Colonic mucosa (tissue), 4 donors: ENCODE measurements at places on chromosomes 3 and 15. TPM values are rescaled to one million over a fixed set of nuclear protein-coding genes. Genes with fewer than 3 reads are reported as not detected.

PPP1R2 gene
- total RNA-seq, result 37.4 TPM

ALDH1A2 gene
- 1.9 TPM for total RNA-seq

ROPN1 gene
- total RNA-seq, result 1.1 TPM

MYLK gene
- total RNA-seq, result 58.8 TPM

SLC26A6 gene
- 112 TPM for total RNA-seq

GRCh38 chr3:170997961-170998913 is 28.3 kb downstream of the SLC2A2 start:
- no peaks in the 10 kb centered on the region for H3K36me3 ChIP-seq
- DNase-seq, result peak; percentile 60

DNA sequence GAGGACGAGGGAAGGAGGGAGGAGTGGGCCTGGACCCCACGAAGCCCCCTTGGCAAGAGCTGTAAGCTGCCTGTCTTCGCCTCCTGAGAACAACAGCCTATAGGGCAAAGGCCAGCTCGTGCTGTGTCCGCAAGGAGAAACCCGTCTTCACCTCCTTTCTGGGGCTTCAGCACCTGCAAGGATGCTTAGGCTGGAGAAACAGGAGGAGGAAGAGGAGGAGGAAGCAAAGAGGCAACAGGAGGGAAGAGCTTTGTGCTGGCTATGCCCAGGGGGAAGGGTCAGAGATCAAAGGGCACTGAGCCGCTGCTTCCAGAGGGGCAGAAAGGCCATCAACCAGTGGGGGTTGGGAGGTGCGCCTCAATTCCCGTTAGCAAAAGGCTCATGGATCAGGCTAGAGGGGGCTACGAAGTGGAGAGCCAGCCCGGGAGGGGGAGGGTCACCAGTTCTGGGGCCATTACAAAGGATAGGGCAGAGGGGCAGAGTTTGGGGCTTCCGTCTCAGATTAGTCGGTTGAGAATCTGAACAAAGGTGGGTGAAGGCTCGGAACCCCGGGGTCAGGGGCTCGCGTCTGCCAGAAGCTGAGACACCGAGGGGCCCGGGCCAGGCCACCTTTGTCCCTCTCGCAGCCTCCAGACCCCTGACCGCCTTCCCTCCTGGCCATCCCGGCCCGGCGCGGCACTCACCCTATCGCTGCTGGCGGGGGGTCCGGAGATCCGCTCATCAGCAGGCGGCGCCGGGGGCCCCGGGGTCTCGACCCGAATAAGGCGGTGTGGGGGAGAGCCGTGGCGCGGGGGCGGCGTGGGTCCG is 792 bp downstream of the SHF start:
- peak overlapping the region; percentile 50 for H3K4me3 ChIP-seq
- DNase-seq, result peak; percentile 45
- peak overlapping the region; percentile 32 for H3K27ac ChIP-seq
- no peaks in the 10 kb centered on the region for H3K4me1 ChIP-seq

- no peaks in the 10 kb centered on the region for H3K4me1 ChIP-seq
- no peak overlapping the region for H3K4me3 ChIP-seq
- H3K27ac ChIP-seq, result no peak overlapping the region
- no peak for DNase-seq
Measured at GRCh38 chr3:59262076-59262498, 212.3 kb upstream of the CFAP20DC start.

- H3K27ac ChIP-seq, result no peak overlapping the region
- DNase-seq, result no peak
- H3K4me3 ChIP-seq, result no peak overlapping the region
- H3K36me3 ChIP-seq, result no peaks in the 10 kb centered on the region
- H3K27me3 ChIP-seq, result no peaks in the 10 kb centered on the region
- no peaks in the 10 kb centered on the region for H3K4me1 ChIP-seq
Measured at GRCh38 chr3:71511446-71511845, 72.1 kb downstream of the FOXP1 start.
